Left lung (tissue), 14 donors: ENCODE measurements at places on chromosomes 3 and 15. TPM values are rescaled to one million over a fixed set of nuclear protein-coding genes. Genes with fewer than 3 reads are reported as not detected.

DNA sequence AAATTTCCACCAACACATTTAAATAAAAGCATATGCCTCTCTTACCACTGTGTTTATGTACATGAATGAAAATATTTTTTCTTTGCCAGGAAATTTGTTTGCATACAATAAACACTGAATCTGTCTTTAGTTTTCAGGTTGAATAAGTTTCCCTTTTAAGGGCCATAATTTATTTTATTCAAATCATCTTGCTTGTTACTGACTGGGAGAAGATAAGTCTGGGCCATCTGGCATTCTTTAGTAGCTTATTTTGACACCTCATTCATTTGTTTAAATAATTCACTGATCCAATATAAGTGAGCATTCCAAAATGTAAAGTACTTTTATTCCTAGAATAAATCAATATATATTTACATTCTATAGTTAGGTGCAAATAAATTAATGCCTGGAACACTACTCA, 1001.3 kb downstream of the PLOD2 start:
- no peak for DNase-seq

- DNase-seq: no peak
These were observed 163.1 kb downstream of the FMN1 start for GRCh38 chr15:33031324-33031821.

DNA sequence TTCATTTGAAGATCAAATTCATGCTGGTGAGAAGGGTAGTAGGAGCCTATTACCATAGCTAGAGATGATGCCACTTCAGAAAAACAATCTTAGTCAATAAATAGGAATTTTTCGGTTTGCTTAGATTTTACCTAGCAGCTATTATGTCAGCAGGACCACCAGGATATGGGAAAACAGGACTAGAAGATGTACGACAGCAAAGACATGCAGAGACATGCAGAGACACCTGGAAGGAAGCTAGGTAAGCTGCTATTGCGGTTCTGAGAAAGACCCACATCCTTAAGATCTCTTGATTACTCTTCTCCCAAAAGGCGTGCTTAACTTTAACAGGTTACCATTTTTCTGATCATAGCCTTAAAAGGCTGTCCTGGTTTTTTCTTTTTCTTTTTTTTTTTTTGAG, 64.8 kb upstream of the THSD4 start:
- no peak for DNase-seq

- DNase-seq: no peak
These were observed 419 bp downstream of the HYKK start for GRCh38 chr15:78507831-78508160.

DNA sequence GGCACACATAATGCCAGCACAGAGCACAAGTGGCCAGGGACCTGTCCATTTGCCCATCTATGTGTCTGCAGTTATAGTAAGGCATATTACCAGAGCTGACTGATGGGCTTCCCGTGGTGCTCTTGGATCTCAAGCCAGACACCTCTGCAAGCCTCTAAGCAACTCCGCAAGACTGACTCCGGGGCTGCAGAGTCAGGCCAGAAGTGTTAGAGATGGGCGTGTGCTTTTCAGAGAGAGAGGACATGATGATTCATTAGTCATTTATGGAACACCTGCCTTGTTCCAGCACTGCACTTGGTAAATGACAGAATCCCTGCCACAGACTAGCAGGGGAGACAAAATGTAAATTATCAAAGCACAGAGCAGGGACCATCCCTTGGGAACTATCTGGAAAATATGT, 559.0 kb downstream of the PDCD6IP start:
- DNase-seq: no peak

- DNase-seq: no peak
These were observed 32.7 kb downstream of the IQSEC1 start for GRCh38 chr3:13040361-13041074.

- DNase-seq: no peak
These were observed 86.8 kb upstream of the MEF2A start for GRCh38 chr15:99478977-99479376.

DNA sequence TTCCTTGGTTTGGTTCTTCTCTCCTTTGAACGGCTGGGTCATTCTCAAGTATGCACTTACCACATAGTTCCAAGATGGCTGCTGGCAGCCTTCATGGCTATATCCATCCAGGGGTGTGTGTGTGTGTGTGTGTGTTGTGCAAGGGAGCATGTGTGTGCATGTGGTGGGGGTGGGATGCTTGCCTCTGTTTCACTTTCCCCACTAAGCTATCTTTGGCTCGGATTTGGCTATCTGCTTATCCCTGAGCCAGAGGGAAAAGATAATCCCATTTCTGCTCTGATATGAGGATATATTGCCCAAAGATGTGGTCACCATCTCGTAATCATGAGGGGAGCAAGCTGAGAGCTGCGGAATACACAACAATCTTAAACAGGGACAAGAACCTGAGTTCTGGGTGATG, 26.2 kb downstream of the ANAPC13 start:
- DNase-seq: no peak

Gene CDCP1
- polyA plus RNA-seq: 0.56 TPM

Gene DCLK3
- 1.9 TPM for polyA plus RNA-seq

Gene TPRG1
- 1.1 TPM for polyA plus RNA-seq

Gene CFAP44
- 18.2 TPM for polyA plus RNA-seq

Gene CCNB2
- 26.5 TPM for polyA plus RNA-seq
